ENCODE measurements at places on chromosomes 12 and 14. TPM values are rescaled to one million over a fixed set of nuclear protein-coding genes. Genes with fewer than 3 reads are reported as not detected.

- H3K27me3 ChIP-seq: peaks cover 4% of the 10 kb centered on the region
- no peak overlapping the region for H3K4me3 ChIP-seq
- H3K4me1 ChIP-seq: no peaks in the 10 kb centered on the region
- H3K27ac ChIP-seq: no peak overlapping the region
- H3K36me3 ChIP-seq: no peaks in the 10 kb centered on the region
- DNase-seq: no peak
Measured at GRCh38 chr12:120075034-120075616, 41.4 kb downstream of the RAB35 start.

DNA sequence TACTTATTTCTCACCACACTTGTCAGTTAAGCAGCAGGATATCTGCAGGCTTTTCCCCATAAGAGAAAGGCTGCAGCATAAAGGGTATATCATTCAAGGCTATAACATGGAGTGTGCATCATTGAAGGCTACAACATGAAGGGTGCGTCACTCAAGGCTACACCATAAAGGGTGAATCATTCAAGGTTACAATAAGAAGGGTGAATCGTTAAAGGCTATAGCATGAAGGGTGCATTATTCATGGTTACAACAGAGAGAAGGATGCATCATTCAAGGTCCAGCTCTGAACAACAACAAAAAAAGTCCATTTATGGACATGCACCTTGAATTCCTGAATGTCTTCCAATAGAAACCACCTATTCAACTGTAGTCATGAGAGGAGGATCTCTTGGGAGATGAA, 32.8 kb upstream of the LUM start:
- no peaks in the 10 kb centered on the region for H3K27me3 ChIP-seq
- no peak overlapping the region for H3K27ac ChIP-seq
- peaks cover 4% of the 10 kb centered on the region for H3K36me3 ChIP-seq
- H3K4me1 ChIP-seq: no peaks in the 10 kb centered on the region

- peak overlapping the region; percentile 60 for H3K27ac ChIP-seq
- peaks cover 29% of the 10 kb centered on the region for H3K4me1 ChIP-seq
- DNase-seq: no peak
- H3K27me3 ChIP-seq: no peaks in the 10 kb centered on the region
- no peaks in the 10 kb centered on the region for H3K36me3 ChIP-seq
Measured at GRCh38 chr14:54711812-54712464, 145.0 kb downstream of the SAMD4A start.

The KRT74 gene
- not detected for total RNA-seq

The MYH6 gene
- 0.62 TPM for total RNA-seq

- no peak overlapping the region for H3K27ac ChIP-seq
- no peaks in the 10 kb centered on the region for H3K27me3 ChIP-seq
- no peak overlapping the region for H3K4me3 ChIP-seq
- no peaks in the 10 kb centered on the region for H3K36me3 ChIP-seq
- no peak for DNase-seq
- no peaks in the 10 kb centered on the region for H3K4me1 ChIP-seq
Measured at GRCh38 chr12:78641837-78642423, 222.6 kb upstream of the SYT1 start.

The ADAMTS20 gene
- not detected for total RNA-seq

The NEDD1 gene
- 17.7 TPM for total RNA-seq

GRCh38 chr12:92765871-92766270, 63.1 kb downstream of the PLEKHG7 start:
- no peaks in the 10 kb centered on the region for H3K36me3 ChIP-seq
- H3K27ac ChIP-seq: no peak overlapping the region
- no peak for DNase-seq
- no peaks in the 10 kb centered on the region for H3K27me3 ChIP-seq
- no peak overlapping the region for H3K4me3 ChIP-seq

GRCh38 chr14:26606729-26607312, 9.0 kb upstream of the NOVA1 start:
- no peak overlapping the region for H3K27ac ChIP-seq
- H3K4me3 ChIP-seq: no peak overlapping the region
- no peaks in the 10 kb centered on the region for H3K4me1 ChIP-seq
- H3K36me3 ChIP-seq: no peaks in the 10 kb centered on the region
- DNase-seq: no peak

- no peak overlapping the region for H3K4me3 ChIP-seq
- no peak for DNase-seq
- H3K27me3 ChIP-seq: no peaks in the 10 kb centered on the region
- H3K36me3 ChIP-seq: peaks cover 100% of the 10 kb centered on the region
- no peak overlapping the region for H3K27ac ChIP-seq
- H3K4me1 ChIP-seq: no peaks in the 10 kb centered on the region
Measured at GRCh38 chr12:132015686-132016430, 66.1 kb downstream of the EP400 start.

GRCh38 chr12:51976376-51977160, 25.1 kb downstream of the ACVR1B start:
- peaks cover 54% of the 10 kb centered on the region for H3K36me3 ChIP-seq
- H3K27ac ChIP-seq: peak overlapping the region; percentile 33
- no peaks in the 10 kb centered on the region for H3K27me3 ChIP-seq
- no peak overlapping the region for H3K4me3 ChIP-seq
- no peak for DNase-seq

- no peak overlapping the region for H3K27ac ChIP-seq
- H3K36me3 ChIP-seq: no peaks in the 10 kb centered on the region
- no peaks in the 10 kb centered on the region for H3K27me3 ChIP-seq
- no peaks in the 10 kb centered on the region for H3K4me1 ChIP-seq
- H3K4me3 ChIP-seq: no peak overlapping the region
Measured at GRCh38 chr14:86035882-86036281, 505.9 kb downstream of the FLRT2 start.

- no peaks in the 10 kb centered on the region for H3K27me3 ChIP-seq
- DNase-seq: peak; percentile 71
- peaks cover 13% of the 10 kb centered on the region for H3K4me1 ChIP-seq
Measured at GRCh38 chr12:56007564-56008559, 10.8 kb downstream of the SUOX start.

DNA sequence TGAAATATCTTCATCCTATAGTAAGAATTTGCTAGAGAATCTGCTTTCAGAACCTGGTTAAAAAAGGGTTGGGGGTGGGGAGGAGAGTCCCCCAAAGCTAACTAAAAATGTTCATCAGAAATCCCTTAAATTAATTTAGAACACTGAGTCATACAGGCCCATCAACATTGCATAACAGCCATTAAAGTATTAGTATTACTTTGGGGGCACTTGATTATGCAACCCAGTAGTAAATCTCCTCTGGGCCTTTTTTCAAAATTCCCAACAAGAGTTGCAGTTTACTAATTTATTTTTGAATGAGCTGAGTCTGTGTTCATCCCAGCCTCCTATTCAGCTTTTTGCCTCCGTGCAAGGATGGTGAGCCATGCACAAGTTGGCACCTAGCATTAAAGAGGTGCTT, 8.8 kb upstream of the SLC24A4 start:
- no peaks in the 10 kb centered on the region for H3K27me3 ChIP-seq
- no peak overlapping the region for H3K4me3 ChIP-seq
- no peak overlapping the region for H3K27ac ChIP-seq
- DNase-seq: no peak
- H3K4me1 ChIP-seq: no peaks in the 10 kb centered on the region
- H3K36me3 ChIP-seq: no peaks in the 10 kb centered on the region

The RAB15 gene
- 13.8 TPM for total RNA-seq

GRCh38 chr14:32468955-32469354, 139.9 kb downstream of the AKAP6 start:
- H3K4me1 ChIP-seq: peaks cover 5% of the 10 kb centered on the region
- no peak overlapping the region for H3K27ac ChIP-seq
- H3K4me3 ChIP-seq: no peak overlapping the region

The SRGAP1 gene
- 6.7 TPM for total RNA-seq

GRCh38 chr12:132323171-132324010, 6.0 kb downstream of the GALNT9 start:
- H3K4me1 ChIP-seq: peaks cover 7% of the 10 kb centered on the region
- H3K27ac ChIP-seq: no peak overlapping the region
- H3K36me3 ChIP-seq: no peaks in the 10 kb centered on the region
- H3K4me3 ChIP-seq: no peak overlapping the region
- no peak for DNase-seq

GRCh38 chr12:80598004-80598606, 109.3 kb upstream of the MYF6 start:
- no peak overlapping the region for H3K27ac ChIP-seq
- no peaks in the 10 kb centered on the region for H3K4me1 ChIP-seq
- no peak for DNase-seq
- H3K4me3 ChIP-seq: no peak overlapping the region
- no peaks in the 10 kb centered on the region for H3K36me3 ChIP-seq
- H3K27me3 ChIP-seq: no peaks in the 10 kb centered on the region

DNA sequence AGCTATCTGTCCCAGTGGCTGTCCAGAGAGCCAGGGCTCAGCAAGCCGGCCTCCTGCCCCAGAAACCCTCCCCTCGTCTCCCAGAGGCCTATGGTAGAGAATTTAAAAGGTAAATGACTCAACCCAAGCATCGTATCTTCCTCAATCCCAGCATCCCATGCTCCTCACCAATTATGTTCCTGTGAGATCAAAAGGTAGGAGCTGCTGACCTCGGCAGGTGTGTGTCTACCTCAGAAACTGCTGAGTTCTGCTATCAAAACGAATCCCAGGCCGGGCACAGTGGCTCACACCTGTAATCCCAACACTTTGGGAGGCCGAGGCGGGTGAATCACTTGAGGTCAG, 49.3 kb downstream of the FOXN3 start:
- H3K36me3 ChIP-seq: no peaks in the 10 kb centered on the region
- no peak overlapping the region for H3K4me3 ChIP-seq
- H3K27ac ChIP-seq: no peak overlapping the region
- no peak for DNase-seq
- H3K27me3 ChIP-seq: no peaks in the 10 kb centered on the region
